ENCODE measurements at places on chromosomes 5 and 9.

DNA sequence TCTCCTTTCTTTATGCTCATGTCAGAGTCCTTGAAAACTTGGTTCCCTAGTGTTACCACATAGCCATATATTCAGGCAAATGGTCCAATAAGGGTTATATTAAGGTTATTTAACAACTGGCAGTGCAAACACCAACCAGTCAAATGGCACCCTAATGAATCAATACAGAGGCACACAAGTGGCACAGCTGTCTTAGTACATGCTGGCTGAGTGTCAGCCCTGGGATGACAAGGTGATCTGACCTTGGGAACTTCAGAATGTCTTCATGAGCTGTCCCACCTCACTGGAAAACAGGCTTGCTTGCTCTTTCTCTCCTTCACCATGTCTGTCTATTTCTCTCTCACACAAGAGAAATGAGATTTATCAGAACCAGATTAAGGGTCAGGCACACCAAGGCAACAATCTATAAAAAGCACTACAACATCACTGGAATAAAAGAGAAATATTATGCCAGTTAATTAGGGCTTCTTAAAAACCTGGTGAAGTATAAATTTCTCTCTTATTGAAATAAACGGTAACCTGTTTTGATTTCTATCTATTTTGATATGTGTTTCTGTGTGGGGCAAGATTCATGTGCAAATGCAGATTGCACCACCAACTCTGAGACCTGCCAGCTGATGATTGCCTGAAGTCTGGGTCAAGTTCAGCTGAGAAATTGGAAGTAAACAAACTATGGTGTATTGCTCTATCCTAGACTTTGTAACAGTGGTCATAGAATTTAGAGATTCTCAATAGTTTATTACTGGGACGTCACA lies 140.7 kb downstream of the SREK1 start:
- DNase-seq = no peak

DNA sequence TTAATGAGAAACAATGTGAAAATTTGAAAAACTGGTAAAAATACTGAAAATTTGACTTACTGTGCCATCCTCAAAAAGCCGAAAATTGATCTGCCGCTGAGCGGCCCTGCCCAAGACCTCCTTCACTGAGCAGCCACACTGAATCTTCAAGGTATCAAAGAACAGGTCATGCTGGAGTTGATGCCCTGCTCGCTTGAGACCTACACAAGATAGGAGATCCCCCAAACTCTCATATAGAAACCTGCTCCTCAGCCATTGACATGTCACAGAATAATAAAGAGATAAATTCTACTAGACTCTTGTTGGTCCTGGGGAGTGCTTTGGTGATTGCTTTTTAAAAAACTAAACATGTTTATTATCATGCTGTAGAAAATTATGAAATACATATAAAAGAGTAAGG lies 52.7 kb downstream of the GLDC start:
- no peak for DNase-seq

DNA sequence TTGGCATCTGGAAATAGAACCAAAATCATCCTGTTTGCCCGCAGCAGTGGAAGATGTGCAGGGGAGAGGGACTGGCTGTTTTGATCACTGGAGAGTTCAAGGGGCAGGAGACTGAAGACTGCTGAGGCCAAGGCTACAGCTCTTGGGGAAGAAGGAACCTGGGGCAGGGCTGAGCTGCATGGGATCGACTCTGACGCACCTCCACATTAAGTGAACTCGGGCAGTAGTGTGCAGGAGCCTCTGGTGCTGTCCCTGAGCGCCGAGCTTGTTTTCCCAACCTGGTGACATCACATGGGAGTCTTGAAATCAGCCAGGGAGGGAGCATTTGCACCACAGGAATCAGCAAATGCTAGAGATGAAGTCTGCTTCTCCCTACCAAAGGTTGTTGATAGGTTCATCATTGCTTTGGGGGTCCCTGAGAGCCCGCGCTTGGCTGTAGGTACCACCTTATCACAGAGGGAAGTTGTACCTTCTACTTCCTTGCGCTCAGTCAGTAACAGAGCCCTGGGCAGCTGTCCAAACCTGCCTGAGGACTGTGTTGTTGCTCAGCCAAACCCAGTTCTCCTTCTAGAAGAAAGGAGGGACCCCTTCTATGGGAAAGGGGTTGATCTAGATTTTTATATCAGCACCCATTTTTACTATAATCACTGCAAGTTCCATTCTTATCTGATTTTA lies 52.3 kb upstream of the CTSL start:
- no peak for DNase-seq

DNA sequence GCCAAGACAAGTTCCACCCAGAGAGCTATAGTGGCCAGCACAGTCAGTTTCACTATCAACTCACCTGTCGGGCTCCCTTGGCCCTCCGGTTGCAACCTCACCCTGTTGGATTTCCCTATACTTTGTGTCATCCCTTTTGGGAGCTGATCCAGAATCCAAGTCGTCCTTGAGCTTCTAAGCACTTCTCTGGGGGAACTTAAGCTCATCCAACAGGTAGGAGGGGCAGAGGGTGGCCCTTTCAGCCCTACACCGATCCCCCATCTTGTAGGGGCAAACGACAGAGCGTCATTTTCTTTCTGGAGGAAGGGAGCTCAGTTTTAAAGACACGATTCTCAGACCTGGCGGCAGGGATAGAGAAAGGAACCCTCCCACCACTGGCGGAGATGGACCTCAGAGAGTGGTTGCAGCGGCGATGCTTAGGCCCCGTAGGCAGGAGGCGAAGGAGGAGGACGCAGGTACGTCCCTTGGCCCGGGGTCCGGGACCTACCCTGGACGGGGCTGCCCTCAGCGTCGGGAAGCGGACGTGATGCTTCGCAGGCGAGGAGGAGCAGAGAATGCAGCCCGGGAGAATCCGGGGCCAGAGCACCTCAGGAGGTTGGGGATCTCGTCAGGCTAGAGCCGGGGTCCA lies 519 bp downstream of the ZER1 start:
- no peak for DNase-seq

DNA sequence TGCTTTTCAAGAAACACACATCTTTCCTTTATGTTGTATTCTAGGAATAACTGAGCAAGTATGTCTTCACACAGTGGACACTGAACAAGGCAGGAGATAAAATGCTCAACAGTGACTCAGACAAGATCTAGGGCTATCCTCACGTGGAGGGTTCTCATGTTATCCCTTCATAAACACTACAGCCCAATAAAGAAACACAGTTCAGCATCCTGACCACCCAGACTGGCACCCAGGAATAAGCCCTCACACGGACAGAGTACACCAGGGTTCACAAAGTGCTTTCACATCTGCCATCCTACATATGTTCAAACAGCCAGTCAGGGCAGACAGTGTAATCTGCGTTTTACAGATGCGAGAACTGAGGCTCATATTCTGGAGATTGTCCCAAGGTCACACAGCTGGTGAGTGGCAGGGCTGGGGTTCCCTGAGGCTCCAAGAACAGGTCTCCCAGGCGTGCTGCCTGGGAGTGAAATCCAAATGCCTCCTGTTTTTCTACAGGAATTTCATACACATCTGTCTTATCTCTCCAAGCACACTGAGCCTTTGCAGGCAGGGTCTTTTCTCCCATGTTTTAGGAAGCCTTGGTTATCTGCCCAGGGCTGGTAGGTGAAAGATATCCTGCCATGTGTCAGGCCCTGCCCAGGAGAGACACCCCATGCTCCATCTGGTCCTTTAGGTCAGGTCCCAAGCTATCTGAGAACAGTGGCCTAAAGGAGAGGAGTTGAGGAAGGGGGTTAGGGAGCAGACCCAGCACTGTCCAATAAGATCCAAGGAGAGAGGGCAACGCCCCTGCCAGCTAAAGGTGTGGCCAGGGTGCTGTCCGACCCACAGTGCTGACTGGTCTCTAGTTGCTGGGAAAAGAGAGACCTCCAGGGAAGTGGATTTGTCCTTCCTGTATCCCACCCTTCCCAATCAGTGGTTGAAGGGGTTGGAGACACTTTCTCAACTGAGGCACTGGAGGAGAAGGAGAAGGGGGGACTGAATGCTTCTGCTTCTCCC lies 47.9 kb upstream of the XPA start:
- no peak for DNase-seq

GRCh38 chr9:105883847-105884246 lies 189.5 kb downstream of the TMEM38B start:
- DNase-seq = no peak

GRCh38 chr5:41336471-41336870 lies 123.1 kb upstream of the C6 start:
- no peak for DNase-seq

DNA sequence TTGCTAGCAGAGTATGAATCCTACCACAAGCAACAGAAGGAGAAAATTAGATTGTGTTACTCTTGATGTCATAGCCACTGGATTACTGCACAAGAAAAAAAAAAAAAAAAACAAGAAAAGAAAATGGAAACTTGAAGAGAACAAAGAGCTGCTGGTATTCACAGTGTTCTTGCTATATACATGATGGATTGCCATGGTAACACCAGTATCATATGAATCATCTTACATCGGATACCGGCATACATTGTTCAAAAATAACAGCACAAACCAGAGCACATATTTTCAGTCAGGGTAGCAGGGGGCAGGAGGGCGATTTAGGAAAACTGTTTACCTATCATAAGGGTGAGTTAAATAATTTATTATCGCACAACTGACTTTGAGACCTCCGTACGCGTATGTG lies 472.9 kb downstream of the PDE4D start:
- DNase-seq = no peak

GRCh38 chr9:89185980-89186379 lies 7.4 kb upstream of the SHC3 start:
- DNase-seq = no peak

DNA sequence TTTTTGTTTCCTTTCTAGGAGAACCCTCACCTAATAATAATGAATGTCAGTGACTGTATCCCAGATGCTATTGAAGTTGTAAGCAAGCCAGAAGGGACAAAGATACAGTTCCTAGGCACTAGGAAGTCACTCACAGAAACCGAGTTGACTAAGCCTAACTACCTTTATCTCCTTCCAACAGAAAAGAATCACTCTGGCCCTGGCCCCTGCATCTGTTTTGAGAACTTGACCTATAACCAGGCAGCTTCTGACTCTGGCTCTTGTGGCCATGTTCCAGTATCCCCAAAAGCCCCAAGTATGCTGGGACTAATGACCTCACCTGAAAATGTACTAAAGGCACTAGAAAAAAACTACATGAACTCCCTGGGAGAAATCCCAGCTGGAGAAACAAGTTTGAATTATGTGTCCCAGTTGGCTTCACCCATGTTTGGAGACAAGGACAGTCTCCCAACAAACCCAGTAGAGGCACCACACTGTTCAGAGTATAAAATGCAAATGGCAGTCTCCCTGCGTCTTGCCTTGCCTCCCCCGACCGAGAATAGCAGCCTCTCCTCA lies 87.1 kb downstream of the OSMR start:
- DNase-seq = no peak

DNA sequence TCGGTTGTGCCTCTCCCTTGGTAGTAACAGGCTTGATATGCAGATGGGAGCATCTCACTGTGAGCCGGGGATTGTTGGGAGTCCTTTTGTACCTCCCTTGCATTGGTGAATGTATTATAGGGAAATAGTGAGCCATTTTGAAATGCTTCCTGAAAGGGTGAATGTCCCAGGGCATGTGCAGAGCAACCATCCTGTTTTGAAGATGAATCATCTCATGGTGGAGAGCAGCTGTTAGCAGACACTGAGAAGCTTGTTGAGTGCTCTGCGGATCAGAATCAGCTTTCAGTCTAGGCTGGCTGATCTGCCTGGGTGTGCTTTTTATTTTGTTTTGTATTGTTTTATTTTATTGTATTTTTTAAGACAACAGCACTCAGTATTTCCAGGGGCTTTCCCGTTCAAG lies 29.7 kb downstream of the SLC36A1 start:
- no peak for DNase-seq

DNA sequence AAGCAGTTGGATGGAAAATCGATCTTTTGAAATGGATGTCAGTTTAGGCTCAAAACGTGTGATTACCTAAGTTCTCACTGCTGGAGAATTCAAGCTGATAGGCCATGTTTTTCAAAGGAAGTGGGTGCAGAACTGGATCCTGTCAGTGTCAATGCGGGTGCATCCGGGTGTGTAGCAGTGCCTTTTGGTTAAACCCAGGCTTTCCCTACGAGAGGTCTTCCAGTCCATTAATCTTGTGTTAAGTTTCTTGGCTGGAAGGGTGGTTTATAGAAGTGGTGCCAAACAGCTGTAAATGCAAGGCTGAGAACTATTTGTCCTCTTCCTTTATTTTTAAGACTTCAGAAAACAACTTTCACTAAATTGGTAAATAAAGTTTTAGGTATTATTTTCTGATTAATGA lies 71.9 kb downstream of the DAPK1 start:
- no peak for DNase-seq

DNA sequence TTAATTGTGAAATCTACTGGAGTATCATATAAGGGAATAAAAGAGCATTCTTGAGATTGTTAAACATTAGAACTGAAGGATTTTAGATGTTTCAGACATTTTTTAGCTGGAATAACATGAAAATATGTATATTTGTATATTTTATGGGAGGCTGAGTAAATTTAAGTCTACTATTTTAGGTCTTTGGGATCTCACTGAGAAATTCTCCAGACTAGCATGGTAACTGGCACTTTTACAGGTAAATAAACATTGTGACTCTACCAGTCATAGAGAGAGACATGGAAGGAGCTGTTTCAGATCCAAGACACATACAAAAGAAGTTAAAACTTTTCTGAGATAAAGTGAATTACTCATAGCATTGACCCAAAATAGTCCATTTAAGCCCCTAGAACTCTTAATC lies 59.4 kb downstream of the NDUFAF2 start:
- no peak for DNase-seq

GRCh38 chr5:28729067-28729466 lies 1690.7 kb upstream of the CDH9 start:
- DNase-seq = no peak

DNA sequence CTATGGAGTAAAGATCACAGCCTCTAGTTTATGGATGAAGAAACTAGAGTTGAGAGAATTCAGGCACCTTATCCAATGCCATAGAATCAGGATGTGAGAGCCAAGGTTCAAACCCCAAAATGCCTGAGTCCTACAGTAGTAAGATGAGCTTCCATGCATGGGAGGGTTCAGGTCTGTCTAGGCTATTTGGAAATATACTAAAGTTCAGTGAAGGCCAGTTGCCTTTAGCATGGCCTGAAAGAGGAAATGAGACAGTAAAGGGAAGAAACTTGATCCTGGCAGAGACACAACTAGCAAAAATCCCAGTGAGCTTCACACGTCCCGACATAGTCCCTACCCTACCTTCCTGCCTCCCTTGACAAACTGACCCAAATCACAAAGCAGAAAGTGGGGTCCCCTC lies 317.0 kb downstream of the RASEF start:
- DNase-seq = no peak

GRCh38 chr5:107285772-107286171 lies 385.0 kb downstream of the EFNA5 start:
- DNase-seq = no peak

- no peak for DNase-seq
Measured at GRCh38 chr5:98105681-98106080, 667.8 kb upstream of the RGMB start.

Data from COR-L47 (cell line).